ENCODE measurements at places on chromosomes 13 and 19.
A peak's percentile ranks its signal among the peaks of the same experiment; 100 is the strongest.

GRCh38 chr13:100497389-100497788, 91.2 kb downstream of the GGACT start:
- DNase-seq = peak; percentile 33

DNA sequence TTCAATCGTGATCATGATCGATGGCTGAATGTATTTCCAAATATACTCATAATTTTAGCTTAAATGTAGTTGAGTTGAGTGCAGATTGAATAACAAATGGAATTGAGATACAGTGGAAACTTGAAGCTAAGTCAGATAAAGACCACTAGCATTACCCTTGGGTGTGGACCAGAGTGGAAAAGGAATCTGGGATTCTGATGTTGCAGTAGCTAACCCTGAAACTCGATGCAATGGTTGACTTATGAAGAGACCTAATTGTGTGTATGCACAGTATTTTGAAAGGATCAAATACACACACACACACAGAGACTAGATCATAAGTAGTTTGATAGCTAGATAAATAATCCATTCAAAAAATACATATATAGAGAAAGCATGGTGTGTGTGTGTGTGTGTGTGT, 135.8 kb downstream of the RXFP2 start:
- DNase-seq = no peak

GRCh38 chr19:3849092-3849491, 19.7 kb downstream of the ZFR2 start:
- peak; percentile 9 for DNase-seq

- no peak for DNase-seq
These were observed 72.5 kb downstream of the FREM2 start for GRCh38 chr13:38759390-38759789.

GRCh38 chr19:588741-589692, 664 bp upstream of the HCN2 start:
- DNase-seq = no peak

GRCh38 chr19:50925734-50926133, 14.5 kb upstream of the KLK4 start:
- DNase-seq = no peak

- DNase-seq = peak; percentile 67
These were observed at the start of gene PTPRS for GRCh38 chr19:5340637-5341447. PTPRS (minus strand) TSS chr19:5340812; CDS start chr19:5286140, 54,672 bp downstream.

DNA sequence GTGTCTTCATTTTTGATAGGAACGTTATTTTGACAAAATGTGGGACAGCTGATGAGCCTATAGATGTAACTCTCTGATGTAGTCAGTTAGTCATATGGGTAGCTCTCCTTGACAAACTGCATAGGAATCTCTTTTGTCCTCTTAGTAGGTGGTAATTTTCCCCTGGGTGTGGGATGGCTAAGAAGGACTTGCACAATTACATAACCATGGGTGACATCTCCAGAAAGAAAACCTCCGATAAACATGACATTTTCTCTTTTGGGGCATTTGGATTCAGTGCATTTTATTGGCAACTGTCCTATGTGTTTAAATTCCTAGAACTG, 41.8 kb downstream of the IGFL3 start:
- DNase-seq = no peak

DNA sequence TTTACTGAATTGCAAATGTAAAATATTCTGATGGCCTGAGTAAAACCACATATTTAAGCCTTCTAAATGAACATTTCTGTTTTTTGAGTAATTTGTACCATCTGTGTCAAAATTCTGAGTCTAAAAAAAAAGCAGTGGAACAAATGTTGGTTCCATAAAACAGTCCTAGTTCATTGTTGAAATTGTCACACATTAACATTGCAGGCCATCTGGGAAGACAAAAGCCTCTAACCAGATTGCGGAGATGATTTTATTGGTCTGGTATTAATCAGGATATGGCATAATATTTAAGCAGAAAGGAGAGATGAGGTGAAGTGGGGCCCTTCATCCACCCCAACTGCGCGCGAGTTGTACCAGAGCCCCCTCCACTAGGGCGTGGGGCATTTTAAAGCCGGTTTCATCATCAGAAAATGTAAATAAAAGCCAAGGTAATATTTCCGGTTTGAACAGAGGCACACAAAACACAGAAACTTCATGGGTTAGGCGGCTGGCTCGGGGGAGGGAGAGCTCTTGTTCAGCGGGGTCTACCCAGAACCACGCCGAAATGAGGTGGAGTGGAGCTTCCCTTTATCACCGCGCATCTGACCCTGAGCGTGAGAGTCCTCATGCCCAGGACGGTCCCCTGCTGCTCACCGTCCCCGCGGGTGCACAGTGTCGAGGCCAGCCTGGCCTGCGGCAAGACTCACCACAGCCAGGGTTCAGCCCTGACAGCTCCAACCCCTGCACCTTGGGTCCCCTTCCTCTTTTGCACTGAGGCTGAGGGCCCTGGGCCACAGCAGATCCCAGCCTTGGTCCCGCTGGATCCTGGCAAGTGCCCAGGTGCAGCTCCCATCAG, 169.2 kb downstream of the URI1 start:
- DNase-seq = no peak

GRCh38 chr13:91405240-91405639, 6.8 kb downstream of the GPC5 start:
- DNase-seq = no peak

DNA sequence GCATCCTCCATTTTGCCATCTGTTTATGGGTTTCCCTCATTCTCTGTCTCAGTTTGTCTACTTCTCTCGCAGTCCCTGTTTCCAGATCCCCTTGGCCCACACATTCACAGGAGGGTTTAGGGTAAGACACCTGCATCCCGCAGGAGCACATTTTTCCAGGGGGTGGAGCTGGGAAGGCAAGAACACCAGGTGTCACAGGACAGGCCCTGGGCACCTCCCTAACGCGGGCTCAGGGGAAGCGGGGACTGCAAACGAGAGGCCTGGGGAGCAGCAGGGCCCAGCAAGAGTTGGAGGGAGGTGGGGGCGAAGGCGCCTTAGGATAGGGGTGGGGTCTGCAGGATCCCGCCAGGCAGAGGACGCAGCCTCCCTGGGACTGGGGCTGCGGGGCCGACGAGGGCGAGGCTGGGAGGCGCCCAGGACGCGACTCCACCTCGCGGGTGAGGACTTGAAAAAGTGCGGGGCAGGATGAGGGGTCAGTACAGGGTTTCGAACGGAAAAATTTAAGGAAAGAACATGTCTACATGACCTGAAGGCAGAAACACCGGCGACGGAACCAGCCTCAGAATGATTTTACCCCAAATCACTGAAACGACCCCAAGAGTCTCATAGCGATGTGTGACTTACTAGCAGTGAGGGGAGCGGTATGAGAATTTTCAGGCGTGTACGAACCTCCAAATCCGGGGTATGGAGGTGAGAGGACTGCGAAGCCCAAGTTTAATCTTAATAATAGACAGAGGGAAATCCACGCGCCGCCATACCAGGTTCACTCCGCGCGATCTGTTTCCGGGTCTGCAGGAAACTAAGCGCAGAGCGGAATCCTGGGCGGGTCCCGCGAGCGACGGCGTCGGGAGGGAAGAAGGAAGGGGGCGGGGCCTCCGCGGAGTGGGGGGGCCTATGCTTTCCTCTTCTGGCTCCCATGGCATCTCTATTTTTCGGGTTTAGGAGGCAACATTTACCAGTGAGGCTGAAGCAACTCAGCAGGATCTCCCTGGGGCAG, 7.1 kb upstream of the ERVV-2 start:
- DNase-seq = peak; percentile 42

DNA sequence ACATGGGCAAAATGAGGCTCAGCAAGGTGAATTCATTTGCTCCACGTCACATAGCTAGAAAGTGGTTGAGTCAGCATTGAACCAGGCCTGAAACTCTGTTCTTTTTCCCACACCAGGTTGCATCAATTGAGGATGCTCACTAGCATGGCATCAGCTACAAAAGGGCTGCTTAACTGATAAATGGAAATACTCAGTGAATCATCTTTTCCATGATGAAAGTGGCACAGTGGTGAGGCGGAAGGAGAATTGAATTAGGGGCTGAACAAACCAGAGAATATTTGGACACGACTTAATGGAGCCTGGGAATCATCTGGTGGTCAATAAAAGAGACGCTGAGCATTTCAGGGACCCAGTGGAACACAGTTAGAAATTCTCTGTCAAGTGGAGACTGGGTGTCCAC, 320.1 kb upstream of the MAB21L1 start:
- DNase-seq = no peak

GRCh38 chr13:109271555-109272541, 514.5 kb downstream of the IRS2 start:
- no peak for DNase-seq

- no peak for DNase-seq
These were observed 777.4 kb upstream of the PCDH9 start for GRCh38 chr13:68007576-68007975.

DNA sequence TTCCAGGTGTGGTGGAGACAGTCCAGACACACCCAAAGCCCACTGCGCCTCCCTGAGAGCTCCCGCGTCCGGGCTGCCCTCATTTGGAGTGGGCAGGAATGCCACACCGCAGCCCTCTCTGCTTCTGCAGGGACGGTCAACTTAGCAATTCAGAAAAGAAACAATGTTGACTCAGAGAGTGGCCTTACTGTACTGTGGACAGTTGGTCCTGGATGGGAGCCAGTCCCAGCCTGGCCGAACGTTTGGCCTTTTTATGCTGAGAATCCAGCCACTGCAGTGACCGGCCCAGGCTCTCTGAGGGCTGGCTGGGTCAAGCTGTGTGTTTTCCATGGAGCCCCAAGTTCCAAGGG, 7.2 kb downstream of the GAS6 start:
- DNase-seq = peak; percentile 62

DNA sequence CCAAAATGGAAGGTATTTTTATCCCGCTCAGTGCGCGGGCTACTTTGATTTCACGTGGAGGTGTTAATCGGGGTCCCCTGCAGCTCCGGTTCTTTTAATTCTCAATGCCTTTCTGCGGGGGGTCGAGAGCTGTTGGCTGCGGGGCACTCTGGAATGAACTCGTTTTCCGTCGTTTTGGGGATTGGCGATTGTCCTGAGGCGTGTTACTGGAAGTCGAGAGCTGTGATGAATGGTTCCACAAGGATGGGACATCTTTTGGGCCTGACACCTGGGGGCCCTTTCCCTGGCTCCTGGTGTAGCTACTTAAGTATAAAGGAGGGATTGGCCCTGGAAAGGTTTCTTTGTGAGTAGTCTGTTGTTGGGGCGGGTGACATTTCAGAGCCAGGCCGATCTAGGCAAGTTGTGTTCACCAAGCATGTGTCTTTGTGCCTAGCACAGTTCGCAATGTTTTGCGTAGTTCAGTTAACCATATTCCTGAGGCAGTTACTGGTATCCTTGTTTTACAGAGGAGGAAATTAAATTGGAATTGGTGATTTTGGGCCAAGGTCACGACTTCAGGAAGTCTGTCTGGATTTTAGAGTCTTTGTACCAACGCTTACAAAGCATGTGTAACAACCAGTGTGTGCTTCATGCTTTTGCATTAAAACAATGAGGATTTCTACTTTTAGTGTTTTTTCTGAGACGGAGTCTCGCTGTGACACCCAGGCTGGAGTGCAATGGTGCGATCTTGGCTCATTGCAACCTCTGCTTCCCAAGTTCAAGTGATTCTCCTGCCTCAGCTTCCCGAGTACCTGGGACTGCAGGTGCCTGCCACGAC, 846 bp downstream of the RPL13A start:
- peak; percentile 35 for DNase-seq

DNA sequence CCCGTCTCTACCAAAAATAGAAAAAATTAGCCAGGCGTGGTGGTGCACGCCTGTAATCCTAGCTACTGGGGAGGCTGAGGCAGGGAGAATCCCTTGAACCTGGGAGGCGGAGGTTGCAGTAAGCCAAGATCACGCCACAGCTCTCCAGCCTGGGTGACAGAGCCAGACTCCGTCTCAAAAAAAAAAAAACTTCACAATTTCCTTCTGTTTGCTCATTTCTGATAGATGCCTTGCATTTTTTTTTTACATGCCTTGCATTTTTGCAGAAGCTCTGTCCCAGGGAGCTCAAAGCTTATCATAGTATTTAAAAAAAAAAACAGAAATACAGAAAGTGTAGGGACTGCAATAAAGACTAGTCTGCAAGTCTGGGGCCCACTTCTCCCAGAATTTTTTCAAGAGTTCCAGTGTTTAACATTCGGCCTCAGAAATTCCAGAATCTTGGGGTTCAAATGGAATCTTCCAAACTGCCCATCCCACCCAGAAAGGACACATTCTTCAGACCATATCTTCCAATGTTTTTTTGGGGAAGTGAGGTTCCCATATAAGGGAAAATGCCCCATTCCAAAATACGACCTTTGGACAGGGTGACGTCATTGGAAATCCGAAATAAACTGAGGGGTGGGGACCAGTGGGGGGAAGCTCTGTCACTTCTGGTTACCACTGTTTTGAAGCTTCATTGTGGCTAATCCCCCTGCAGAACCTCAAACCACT, 17.2 kb upstream of the RAB8A start:
- no peak for DNase-seq

DNA sequence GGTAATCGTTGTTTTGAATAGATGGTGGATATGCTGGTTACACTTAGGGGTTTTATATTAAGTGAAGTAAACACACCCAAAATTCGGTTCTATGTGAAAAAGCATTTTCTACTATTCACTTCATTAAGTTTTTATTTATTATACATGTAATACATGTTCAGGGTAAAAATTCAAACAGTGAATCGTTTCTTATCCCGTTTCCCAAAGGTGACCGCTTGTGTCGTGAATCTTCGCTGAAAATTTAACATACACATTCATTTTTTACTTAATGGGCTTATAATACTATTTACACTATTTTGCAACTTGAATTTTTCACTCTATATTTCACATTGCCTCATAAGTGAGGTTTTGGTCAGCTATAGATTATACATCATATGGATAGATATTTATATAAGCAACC, 24.5 kb downstream of the IPO5 start:
- DNase-seq = no peak

- no peak for DNase-seq
These were observed 101.5 kb downstream of the STARD13 start for GRCh38 chr13:33184112-33184490.

- no peak for DNase-seq
These were observed 12.2 kb upstream of the CCDC97 start for GRCh38 chr19:41297628-41298347.

GRCh38 chr13:46489586-46490023, 63.4 kb upstream of the LRCH1 start:
- no peak for DNase-seq

DNA sequence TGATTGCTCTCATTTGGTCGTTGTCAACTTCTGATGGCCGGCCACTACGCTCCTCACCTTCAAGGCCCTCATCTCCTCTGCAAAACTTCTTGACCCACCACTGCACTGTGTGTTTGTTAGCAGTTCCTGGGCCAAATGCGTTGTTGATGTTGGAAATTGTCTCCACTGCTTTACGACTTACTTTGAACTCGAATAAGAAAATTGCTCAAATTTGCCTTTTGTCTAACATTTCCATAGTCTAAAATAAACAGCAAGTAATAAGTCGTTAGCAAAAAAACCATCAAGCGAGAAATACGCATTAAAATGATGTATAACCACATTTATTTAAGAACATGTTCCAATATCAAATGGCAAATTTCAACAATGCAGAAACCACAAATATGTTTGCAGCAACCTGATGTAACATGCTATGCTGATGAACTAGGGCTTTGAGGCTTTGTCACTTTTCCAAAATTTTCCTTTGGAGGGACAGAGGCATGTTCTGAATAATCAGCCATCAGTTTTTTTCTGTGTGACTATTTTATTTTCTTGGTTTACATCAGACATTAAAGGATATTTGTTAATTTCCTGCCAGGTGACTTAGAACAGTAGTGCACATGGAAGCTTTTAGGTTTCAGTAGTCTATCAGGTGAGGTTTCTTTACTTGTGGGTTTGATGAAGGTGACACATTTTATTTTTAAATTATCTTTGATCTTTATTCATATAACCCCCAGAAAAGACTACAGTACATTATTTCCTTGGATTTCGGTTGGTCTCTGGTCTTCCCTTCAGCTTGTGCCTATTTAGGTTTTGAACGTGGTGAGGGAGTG, 74.7 kb upstream of the TEX29 start:
- no peak for DNase-seq

- DNase-seq = no peak
These were observed 4.2 kb downstream of the FNDC3A start for GRCh38 chr13:48979892-48980291.
